GM10248 (cell line): ENCODE measurements at places on chromosomes 1 and 21.

DNA sequence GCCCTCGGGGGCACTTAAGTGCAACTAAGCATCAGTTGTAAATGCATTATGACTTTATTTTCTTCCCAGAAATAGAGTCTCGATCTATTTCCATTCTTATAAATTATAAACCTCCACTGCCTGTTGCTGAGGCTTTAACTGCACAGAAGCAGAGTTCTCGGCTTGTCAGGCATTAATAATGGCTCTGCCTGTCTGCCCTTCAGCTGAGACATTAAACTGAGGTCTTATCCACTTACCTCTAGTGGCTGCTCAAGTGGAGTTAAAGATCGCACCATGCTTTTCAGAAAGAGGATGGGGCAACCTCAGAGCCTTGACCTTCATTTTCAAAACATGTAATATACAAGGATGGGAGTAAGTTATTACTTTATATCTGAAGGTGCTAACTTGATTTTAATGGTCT is 597.6 kb upstream of the PRMT6 start:
- DNase-seq = no peak

- no peak for DNase-seq
These were observed 123.2 kb downstream of the PTPRC start for GRCh38 chr1:198761859-198762616.

- DNase-seq = no peak
These were observed 95.9 kb downstream of the GREM2 start for GRCh38 chr1:240516069-240516468.

DNA sequence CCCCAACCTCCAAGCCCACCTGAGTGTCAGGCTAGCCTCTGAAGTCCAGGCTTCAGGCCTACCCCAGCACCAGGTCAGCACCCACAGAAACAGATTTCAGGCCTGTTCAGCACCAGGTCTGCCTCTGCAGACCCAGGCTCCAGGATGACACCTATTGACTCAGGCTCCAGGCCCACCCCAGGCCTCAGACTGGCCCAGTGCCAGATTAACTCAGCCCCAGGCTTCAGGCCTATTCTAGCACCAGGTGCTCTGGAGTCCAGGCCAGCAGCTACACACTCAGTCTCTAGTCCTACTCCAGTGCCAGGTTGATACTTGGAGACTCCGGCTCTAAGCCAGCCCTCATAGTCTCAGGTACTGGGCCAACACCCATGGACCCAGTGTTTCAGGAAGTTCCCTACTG is 541.7 kb upstream of the PBX1 start:
- DNase-seq = no peak
